GM13976 (cell line): ENCODE measurements at places on chromosomes 6 and 20.

DNA sequence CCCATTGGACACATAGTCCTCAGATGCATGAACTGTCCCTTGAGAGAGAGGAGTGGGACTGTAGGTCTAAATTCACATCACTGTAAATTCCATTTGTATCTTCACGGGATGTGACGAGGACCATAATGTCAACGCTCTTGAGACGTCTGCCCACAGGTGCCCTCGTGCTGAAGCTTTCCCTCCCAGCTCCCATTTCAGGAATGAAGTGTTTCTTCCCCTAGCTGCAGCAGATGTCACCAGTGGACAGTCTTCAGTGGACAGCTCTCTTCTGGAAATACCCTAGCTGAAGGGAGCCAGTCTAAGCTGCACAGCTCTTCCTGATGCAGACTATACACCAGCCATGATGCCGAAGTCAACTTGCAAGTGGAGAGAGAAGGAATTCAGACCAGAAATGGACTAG lies 217.4 kb upstream of the ECI2 start:
- DNase-seq = no peak

DNA sequence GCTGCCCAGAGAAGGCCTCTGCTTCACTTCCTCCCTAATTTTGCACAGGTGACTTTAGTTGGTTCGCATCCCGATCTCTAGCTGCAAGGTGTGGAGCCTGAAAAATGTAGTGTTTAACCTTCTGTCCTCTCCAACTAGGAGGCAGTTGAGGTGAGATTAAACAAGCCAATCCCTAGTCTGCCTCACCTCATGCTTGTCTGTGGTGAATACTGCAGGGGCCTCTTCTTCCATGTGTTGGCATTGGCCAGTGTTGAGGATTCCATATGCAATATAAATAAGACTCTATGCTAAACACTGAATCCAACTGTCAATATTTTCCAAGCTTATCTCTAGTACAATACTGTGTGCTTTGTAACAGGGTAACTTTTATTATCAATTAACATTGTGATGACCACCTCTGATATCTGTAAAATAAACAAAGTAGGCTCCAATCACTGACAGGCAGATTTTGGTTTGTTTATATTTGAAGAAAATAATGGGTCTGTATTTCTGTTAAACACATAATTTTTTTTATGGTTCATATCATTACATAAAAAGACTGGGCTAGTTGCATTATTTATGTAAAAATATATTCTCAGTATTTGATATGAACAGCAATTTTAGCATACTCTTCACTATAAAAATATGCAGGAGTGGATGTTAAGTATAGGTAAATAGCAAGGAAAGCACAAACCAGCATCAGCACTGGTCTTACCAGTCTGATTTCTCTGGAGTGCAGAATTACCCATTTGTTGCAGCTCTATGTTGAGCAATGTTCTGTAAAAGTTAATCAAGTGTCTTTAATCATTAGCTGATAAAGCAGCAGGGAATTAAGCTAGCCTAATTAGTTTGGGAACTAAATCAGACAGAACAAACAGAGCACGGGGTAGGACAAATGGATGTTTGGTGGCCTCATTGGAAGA lies 74.0 kb downstream of the ANKRD6 start:
- DNase-seq = no peak

DNA sequence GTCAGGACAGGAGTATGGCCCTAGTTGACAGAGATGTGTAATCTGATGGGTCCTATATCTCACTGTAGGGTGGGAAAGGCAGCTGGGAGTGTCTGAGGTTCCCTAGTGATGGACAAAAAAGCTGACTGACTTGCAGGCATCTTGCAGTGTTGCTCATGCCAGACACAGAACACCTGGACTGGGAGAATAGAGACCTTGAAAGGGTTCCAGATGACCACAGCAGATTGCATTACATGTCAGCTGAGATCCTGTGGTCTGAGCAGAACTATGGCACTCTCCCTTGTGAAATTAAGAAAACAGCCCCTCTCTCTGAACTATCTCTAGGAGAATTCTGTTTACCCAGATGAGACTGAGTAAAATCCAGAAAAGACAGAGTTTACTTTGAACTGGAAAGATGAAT lies 212.6 kb upstream of the MAN1A1 start:
- no peak for DNase-seq

GRCh38 chr6:13295576-13295975 lies 32.8 kb downstream of the TBC1D7 start:
- no peak for DNase-seq

DNA sequence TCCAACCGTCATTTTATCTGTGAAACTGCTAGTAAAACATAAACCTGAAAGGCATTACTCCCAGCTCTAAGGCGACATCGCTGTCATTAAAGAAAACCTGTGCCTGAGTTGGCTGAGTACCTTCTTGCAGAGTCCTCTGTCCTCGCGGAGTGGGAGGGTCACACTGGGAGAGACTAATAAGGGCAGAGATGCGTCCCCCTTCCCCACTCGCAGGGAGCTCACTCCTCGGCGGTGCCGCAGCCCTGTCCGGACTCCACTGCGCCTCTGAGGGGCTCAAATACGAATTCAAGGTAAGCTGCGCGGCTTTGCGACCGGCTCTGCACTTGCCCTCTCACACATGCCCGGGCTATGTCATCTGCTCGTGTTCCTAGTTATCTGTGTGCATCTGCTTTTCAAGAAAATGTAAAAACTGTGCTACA lies at the start of gene COL19A1:
Gene COL19A1, plus strand, starts transcription at position 206 of the 419 bp plus-strand sequence. CDS start 13,012 bp downstream, outside the sequence.
- peak; percentile 43 for DNase-seq

- no peak for DNase-seq
These were observed 263.3 kb downstream of the SOX4 start for GRCh38 chr6:21856844-21857243.

DNA sequence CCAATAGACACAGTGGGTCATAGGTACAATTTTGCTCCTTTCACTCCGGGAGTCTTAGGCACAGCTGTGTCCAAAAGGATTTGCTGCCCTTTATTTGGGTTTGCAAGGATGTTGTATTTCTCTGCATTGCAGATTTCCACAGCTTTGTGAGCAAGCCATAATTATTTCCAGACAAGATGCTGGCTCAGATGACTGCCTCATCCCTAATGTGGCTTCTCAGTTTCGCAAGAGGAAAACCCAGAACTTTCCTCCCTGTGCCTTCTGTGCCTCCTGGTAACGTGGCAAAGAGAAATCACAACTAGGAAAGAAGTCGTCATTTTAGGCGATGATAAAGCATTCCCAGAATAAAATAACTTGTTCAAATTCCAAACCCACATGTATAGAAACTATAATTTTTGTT lies 33.7 kb downstream of the FAM50B start:
- DNase-seq = no peak

DNA sequence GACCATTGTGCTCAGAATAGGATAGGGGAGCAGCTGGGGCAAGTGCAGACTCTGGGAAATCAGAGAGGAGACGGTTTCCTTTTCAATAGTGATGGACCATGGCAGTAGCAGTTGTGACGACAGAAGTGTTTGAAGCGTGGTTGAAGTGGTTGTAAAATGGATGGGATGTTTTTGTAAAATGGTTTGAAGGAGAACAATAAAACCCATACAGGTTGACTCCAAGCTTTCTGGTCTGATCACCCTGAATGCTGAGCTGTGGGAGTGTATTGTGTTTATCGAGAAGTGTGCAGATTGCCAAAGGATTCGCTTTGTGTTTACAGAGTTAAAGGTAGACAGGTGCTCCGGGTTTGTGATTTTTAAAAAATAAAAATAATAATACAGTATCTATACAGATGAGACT lies 255.2 kb upstream of the SULF2 start:
- DNase-seq = no peak

- DNase-seq = peak; percentile 57
These were observed at the start of gene LIME1 for GRCh38 chr20:63735859-63736718. Gene LIME1 (plus strand): TSS chr20:63736664. CDS start chr20:63737550, 886 bp downstream.
